ENCODE measurements at places on chromosomes 13 and 19. TPM values are rescaled to one million over a fixed set of nuclear protein-coding genes. Genes with fewer than 3 reads are reported as not detected.

RAB3A gene
- 5.2 TPM for total RNA-seq

KIR2DL4 gene
- total RNA-seq, result 0.30 TPM

ZNF492 gene
- total RNA-seq, result 2.7 TPM

SPRED3 gene
- 1.8 TPM for total RNA-seq

GPX4 gene
- 106 TPM for total RNA-seq

FAM216B gene
- not detected for total RNA-seq

NUP62 gene
- total RNA-seq, result 127 TPM

ALG5 gene
- total RNA-seq, result 29.8 TPM

SLC1A6 gene
- not detected for total RNA-seq

UBL5 gene
- total RNA-seq, result 349 TPM

ZNF784 gene
- total RNA-seq, result 4.3 TPM

OSCAR gene
- 0.32 TPM for total RNA-seq

KLK8 gene
- total RNA-seq, result not detected
